Keratinocyte (primary cell): ENCODE measurements at places on chromosomes 5 and 9. TPM values are rescaled to one million over a fixed set of nuclear protein-coding genes. Genes with fewer than 3 reads are reported as not detected.

PAEP gene
- not detected in 3 replicates for polyA plus RNA-seq

TXNDC8 gene
- polyA plus RNA-seq, result not detected in 3 replicates

- DNase-seq, result no peak
Observed at GRCh38 chr5:105146867-105147266, 1584.3 kb upstream of the NUDT12 start.

DNA sequence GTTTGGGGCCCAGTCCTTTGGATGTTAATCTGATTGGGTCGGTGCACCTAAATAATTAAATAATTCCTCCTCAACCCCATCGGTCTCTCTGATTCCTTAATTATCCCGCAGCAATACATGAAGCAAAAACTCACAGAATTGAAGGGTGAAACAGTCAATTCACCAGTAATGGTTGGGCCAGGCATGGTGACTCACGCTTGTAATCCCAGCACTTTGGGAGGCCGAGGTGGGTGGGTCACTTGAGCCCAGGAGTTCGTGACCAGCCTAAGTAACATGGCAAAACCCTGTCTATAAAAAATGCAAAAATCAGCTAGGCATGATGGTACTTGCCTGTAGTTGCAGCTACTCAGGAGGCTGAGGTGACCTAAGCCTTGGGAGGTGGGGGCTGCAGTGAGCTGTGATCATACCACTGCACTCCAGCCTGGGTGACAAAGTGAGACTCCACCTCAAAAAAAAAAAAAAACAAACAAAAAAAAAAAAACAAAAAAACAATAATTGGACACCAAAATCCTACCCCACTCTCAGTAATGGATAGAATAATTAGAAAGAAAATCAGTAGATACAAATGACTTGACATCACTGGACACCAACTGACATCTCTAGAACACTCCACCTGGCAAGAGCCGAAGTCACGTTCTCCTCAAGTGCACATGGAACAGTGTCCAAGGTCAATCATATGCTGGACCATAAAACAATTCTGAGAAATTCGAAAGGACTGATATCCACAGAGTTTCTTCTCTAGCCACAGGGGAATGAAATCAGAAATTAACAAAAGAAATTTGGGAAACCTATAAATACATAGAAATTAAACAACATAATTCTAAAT lies 5.3 kb downstream of the ABO start:
- DNase-seq, result no peak
